Breast epithelium (tissue), 4 donors: ENCODE measurements at places on chromosomes 7 and 10.

- H3K27ac ChIP-seq, result no peak overlapping the region
- peaks cover 5% of the 10 kb centered on the region for H3K4me1 ChIP-seq
- DNase-seq, result no peak
- H3K36me3 ChIP-seq, result no peaks in the 10 kb centered on the region
- no peak overlapping the region for H3K4me3 ChIP-seq
These were observed 49.1 kb downstream of the AOC1 start for GRCh38 chr7:150901160-150902035.

GRCh38 chr7:126696256-126697038 is 556.3 kb downstream of the GRM8 start:
- DNase-seq, result no peak
- H3K27ac ChIP-seq, result no peak overlapping the region
- no peaks in the 10 kb centered on the region for H3K27me3 ChIP-seq
- H3K36me3 ChIP-seq, result no peaks in the 10 kb centered on the region

- no peaks in the 10 kb centered on the region for H3K4me1 ChIP-seq
- H3K27me3 ChIP-seq, result no peaks in the 10 kb centered on the region
- no peak overlapping the region for H3K4me3 ChIP-seq
- DNase-seq, result no peak
These were observed 62.1 kb upstream of the COL1A2 start for GRCh38 chr7:94332571-94332970.

- H3K27me3 ChIP-seq, result no peaks in the 10 kb centered on the region
- H3K27ac ChIP-seq, result no peak overlapping the region
- no peaks in the 10 kb centered on the region for H3K4me1 ChIP-seq
- DNase-seq, result no peak
- no peak overlapping the region for H3K4me3 ChIP-seq
- H3K36me3 ChIP-seq, result no peaks in the 10 kb centered on the region
These were observed 88.2 kb upstream of the FAM133B start for GRCh38 chr7:92678291-92678920.

- H3K4me1 ChIP-seq, result peaks cover 4% of the 10 kb centered on the region
- no peak for DNase-seq
- no peaks in the 10 kb centered on the region for H3K27me3 ChIP-seq
- H3K36me3 ChIP-seq, result no peaks in the 10 kb centered on the region
- peak overlapping the region; percentile 5 for H3K27ac ChIP-seq
These were observed 161.5 kb upstream of the PRKCQ start for GRCh38 chr10:6741541-6741941.

GRCh38 chr7:158663428-158663741 is 41.2 kb downstream of the NCAPG2 start:
- no peak overlapping the region for H3K4me3 ChIP-seq
- DNase-seq, result no peak
- no peaks in the 10 kb centered on the region for H3K36me3 ChIP-seq
- H3K27me3 ChIP-seq, result no peaks in the 10 kb centered on the region

DNA sequence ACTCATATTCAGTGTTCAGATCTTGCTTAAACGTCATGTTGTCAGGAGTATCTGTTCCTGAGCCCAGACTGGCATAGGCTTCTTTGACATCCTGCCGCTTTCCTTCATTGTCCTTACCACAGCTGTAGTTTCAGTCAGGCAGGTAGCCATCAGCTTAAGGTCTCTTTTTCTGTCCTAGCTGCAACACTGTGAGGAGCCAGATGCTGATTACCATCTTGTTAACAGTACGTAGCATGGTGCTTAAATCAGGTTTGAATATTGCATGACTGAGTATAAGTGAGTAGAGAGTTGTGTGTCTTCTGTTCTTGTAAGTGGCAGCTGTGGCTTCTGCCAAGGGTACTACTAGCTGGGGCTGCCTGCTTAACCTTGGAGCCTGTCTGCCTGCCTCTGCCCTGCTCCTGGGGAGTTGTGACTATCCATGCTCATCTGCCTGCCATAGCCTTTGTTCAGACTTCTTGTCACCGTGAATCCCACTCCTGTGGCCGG is 92.6 kb downstream of the MAPK8 start:
- no peaks in the 10 kb centered on the region for H3K36me3 ChIP-seq
- no peak overlapping the region for H3K4me3 ChIP-seq
- no peak overlapping the region for H3K27ac ChIP-seq
- H3K4me1 ChIP-seq, result no peaks in the 10 kb centered on the region

- H3K36me3 ChIP-seq, result no peaks in the 10 kb centered on the region
- H3K27ac ChIP-seq, result no peak overlapping the region
- no peak for DNase-seq
- H3K27me3 ChIP-seq, result no peaks in the 10 kb centered on the region
These were observed 48.6 kb upstream of the DPYSL4 start for GRCh38 chr10:132138133-132138532.

- no peaks in the 10 kb centered on the region for H3K4me1 ChIP-seq
- no peaks in the 10 kb centered on the region for H3K27me3 ChIP-seq
These were observed 30.7 kb downstream of the ANKIB1 start for GRCh38 chr7:92276460-92276864.

- H3K27ac ChIP-seq, result no peak overlapping the region
- no peak overlapping the region for H3K4me3 ChIP-seq
- H3K4me1 ChIP-seq, result no peaks in the 10 kb centered on the region
- no peaks in the 10 kb centered on the region for H3K27me3 ChIP-seq
- no peaks in the 10 kb centered on the region for H3K36me3 ChIP-seq
- no peak for DNase-seq
These were observed 733.4 kb downstream of the MAGI2 start for GRCh38 chr7:78720066-78720465.

GRCh38 chr10:58747687-58748086 is 235.0 kb downstream of the BICC1 start:
- H3K4me3 ChIP-seq, result no peak overlapping the region
- DNase-seq, result no peak
- no peaks in the 10 kb centered on the region for H3K36me3 ChIP-seq
- H3K4me1 ChIP-seq, result no peaks in the 10 kb centered on the region

DNA sequence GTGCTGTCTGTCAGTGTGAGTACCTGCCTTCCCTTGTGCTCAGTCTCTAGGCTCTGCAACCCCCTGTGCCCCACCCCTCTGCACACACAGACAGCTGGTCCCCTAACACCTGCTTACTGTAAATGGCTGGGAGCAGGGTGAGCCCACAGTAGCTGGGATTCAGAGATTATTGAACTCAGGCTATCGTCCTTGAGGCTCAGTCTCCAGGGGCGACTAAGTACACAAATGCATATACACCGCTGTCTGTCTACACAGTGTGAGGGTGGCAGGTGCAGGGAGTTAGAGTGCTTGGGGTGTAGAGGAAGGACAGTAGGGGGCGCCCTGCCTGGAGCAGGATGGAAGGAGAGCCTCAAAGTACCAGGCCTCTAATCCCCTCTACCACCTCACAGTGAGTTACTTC is 12.9 kb downstream of the UPP1 start:
- no peak overlapping the region for H3K4me3 ChIP-seq
- no peak overlapping the region for H3K27ac ChIP-seq
- H3K4me1 ChIP-seq, result no peaks in the 10 kb centered on the region
- no peaks in the 10 kb centered on the region for H3K27me3 ChIP-seq
- DNase-seq, result no peak

DNA sequence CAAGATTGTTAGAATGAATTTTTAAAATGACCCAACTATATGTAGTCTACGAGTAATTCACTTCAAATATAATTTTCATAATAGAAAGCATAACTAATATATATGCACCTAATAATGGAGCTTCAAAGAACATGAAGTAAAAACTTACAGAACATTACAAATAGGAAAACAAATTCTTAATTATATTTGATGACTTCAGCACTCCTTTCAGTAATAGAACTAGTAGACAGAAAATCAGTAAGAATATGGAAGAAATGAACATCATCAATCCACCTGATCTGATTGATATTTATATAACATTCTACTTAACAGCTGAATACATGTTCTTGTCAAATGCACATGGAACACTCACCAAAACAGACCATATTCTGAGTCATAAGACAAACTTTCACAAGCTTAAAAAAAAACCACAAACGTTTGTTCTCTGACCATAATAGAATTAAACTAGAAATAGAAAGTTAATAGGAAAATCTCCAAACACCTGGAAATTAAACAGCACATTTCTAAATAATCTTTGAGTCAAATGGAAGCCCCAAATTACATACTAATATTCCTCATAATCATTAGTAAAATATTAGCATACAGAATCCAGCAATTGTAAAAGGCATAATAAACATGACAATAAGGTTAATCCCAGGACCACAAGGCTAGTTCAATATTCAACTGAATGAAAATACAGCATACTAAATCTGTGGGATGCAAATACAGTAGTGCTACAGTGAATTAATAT is 48.0 kb downstream of the BRAF start:
- no peak for DNase-seq
- no peaks in the 10 kb centered on the region for H3K27me3 ChIP-seq
- no peak overlapping the region for H3K27ac ChIP-seq
- H3K4me3 ChIP-seq, result no peak overlapping the region

DNA sequence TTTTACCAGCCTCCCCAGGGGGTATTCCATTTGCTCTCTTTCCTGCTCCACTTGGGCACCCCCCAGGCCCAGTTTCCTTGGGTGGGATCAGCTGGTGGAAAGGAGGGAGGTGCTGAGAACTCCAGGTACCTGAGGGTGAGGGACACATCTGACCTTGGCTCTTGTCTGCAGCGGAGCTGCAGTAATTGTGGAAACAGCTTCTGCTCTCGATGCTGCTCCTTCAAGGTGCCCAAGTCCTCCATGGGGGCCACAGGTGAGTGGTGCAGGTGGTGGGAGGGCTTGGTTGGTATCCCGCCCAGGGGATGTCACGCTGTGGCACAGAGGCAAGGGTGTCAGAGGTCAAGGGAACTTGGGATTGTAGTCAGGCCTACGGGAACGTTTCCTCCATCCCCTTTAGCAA is 14.3 kb downstream of the SFRP5 start:
- no peaks in the 10 kb centered on the region for H3K27me3 ChIP-seq
- H3K27ac ChIP-seq, result no peak overlapping the region
- DNase-seq, result no peak
- no peaks in the 10 kb centered on the region for H3K4me1 ChIP-seq

DNA sequence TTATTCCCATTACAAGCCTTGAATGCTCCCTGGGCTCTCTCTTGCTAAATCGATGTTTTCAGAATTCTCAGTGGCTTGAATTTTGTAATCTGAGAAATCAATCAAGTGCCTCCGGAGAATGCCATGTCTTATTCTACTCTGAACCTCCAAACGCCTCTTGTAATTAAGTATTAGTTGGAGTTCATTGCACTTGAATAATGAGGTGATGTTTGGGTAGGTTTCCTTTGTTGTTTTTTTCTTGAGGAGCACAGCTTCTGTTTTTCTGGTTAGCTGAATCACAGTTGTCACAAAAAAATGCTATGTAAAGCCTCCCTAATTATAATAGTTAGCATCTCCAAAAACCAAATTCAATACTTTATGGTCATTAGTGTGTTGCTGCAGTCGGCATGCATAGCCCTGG is 100.3 kb downstream of the PLPP4 start:
- H3K36me3 ChIP-seq, result no peaks in the 10 kb centered on the region
- no peaks in the 10 kb centered on the region for H3K4me1 ChIP-seq
- no peak for DNase-seq
- no peaks in the 10 kb centered on the region for H3K27me3 ChIP-seq
- H3K4me3 ChIP-seq, result no peak overlapping the region

- H3K4me3 ChIP-seq, result no peak overlapping the region
- no peak for DNase-seq
- no peak overlapping the region for H3K27ac ChIP-seq
- no peaks in the 10 kb centered on the region for H3K27me3 ChIP-seq
- no peaks in the 10 kb centered on the region for H3K4me1 ChIP-seq
These were observed 23.9 kb downstream of the EPC1 start for GRCh38 chr10:32323051-32323450.

DNA sequence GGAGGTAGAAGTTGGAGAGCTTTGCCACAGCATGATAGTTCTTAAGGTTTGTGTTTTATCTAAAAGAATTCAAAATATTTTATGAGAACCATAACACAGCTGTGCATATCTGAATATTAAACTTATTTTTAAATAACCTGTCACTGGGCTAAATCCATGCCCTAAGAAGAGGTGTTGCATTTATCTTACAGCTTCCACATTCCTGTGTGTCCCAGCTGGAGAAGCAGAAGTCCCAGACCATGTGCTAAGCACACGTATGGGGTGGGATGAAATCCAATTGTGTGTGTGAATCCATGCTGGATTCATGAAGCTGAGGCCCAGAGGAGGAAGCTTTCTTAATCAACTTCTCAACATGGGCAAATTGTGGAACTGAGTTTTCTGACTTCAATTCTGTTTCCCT is 121.5 kb downstream of the PKD1L1 start:
- H3K27me3 ChIP-seq, result no peaks in the 10 kb centered on the region
- H3K4me3 ChIP-seq, result no peak overlapping the region
- H3K4me1 ChIP-seq, result peaks cover 5% of the 10 kb centered on the region
- H3K36me3 ChIP-seq, result no peaks in the 10 kb centered on the region

DNA sequence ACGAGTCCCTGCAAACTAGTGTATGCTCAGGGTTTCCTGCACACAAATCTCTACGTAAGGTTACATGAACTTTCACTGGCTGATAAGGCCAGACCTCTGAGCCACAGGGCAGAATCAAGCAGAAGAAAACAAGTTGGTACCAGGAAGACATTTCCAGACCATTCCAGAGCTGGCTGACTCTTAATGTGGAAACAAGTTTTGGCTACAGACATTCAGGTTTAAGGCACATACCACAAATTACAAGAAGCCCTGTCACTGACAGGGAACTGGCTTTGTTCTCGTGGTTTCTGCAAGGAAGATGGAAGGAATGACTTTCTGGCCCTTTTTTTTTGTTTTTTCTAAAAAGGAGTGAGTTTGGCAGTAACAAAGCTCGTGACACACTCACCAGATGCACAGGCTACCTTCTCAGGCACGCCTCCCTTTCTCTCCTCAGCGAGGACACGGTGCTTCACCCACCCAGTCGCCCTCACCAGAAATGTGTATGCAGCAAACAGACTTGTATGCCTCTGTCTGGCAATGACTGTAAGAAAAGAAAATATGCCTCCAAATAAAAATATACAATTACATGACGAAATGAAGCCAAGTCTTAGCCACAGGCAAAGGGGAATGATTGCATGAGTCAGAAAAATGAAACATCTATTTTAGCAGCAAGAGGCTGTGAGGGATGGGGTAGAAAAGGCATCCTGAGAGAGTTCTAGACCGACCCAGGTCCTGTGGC is 22.6 kb downstream of the PLAC9 start:
- H3K27me3 ChIP-seq, result no peaks in the 10 kb centered on the region
- H3K4me1 ChIP-seq, result peaks cover 17% of the 10 kb centered on the region
- H3K36me3 ChIP-seq, result no peaks in the 10 kb centered on the region
- peak; percentile 49 for DNase-seq
- H3K4me3 ChIP-seq, result no peak overlapping the region
- H3K27ac ChIP-seq, result peak overlapping the region; percentile 79

GRCh38 chr10:62742536-62743061 is 61.9 kb upstream of the ADO start:
- H3K4me3 ChIP-seq, result no peak overlapping the region
- H3K27me3 ChIP-seq, result no peaks in the 10 kb centered on the region
- no peak for DNase-seq
- no peaks in the 10 kb centered on the region for H3K4me1 ChIP-seq
